Amniotic stem cell (primary cell): ENCODE measurements at places on chromosomes 3 and 15.

DNA sequence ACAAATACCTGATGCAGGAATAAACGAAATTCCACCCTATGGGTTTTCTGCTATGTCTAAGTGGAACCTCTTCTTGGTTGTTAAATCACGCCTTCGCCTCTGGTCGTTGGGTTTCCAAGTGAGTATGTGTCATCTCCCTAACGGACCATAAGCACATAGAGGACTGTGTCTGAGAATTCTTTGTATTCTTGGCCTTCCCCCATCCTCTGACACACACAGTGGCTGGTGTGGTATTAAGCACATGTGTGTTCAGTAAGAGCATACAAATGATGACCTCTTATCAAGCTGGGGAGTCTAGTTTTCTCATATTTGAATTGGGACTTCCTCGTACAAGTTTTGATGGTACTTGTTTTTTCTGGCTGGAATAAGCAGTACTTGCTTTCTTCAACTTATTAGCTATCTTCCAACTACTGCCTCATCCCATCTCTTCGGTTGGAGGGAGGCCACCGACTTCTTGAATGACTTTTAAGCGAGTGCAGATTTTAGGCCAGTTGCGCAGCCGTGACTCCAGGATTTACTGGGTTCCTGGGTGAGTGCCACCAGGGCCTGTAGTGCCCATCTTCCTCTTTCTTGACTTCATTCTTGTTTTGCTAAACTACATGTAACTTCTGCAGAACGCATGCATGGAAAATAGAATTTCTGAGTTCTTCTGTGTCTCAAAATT, 240.2 kb downstream of the ADAMTS17 start:
- no peak for DNase-seq

GRCh38 chr3:195015021-195015420, 255.9 kb downstream of the XXYLT1 start:
- DNase-seq, result no peak

DNA sequence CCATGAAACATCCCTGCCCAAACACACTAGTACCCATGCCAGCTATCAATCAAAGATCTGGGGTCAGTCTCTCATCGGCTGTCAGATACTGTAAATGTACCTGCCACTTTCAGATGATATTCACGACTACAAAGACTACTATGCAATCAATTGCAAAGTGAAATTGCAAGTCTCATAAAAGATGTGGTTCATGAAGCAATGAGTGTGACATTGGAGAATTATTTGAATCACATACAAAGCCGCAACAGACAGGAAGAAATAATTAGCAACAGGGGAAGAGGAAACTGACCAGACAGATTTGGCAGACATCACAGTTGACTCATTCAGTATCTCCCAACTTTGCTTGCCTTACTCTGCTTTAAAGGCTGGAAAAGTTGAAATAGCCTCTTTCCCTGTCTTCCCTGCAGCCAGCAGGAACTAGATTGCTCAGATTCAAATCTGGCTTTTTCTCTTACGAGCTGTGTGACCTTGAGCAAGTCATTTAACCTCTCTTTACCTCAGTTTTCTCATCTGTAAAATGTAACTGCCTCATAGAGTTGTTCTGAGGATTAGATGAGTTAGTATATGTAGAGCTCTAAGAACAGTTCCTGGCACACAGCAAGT, 95.7 kb upstream of the C3orf80 start:
- DNase-seq, result peak; percentile 61

GRCh38 chr3:13346481-13347389, 73.4 kb downstream of the NUP210 start:
- no peak for DNase-seq

DNA sequence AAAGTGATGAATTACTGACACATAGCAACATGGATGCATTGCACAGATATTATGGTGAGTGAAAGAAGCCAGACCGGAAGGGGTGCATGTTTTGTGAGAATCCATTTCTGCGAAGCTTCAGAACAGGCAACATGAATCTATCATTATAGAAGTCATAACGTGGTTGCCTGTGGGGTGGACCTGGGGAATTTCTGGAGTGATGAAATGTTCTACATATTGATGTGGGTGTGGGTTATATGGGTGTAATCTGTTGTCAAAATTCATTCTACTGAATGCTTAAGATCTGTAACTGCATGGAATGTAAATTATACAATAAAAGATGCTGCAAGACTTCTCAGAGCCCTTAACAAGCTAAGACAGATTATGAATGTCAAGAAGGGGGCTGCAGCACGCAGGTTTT, 25.2 kb upstream of the TSPAN3 start:
- DNase-seq, result no peak

GRCh38 chr3:113166719-113167492, 44.5 kb upstream of the BOC start:
- DNase-seq, result peak; percentile 21

DNA sequence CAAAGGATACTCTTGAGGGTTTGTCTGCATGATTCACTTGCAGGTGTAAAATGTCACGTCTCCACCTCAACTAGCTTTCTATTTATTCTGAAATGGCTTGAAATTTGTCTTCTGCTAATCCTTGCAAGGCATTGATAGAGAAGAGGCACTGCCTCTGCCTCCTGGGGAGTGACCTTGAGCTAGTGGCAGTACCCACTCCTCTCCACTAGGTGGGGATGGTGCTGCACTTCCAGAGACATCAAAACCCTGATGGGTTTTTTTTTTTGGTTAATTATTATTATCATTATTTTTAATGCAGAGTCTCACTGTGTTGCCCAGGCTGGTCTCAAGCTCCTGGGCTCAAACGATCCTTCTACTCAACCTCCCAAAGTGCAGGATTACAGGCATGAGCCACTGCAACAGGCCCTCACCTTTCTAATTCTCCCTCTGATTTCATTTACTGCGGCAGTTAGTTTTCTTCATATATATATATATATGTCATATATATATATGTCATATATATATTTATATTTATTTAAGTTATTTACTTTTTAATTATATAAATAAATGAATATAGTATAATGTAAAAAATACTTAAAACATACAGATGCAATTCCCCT, 117.6 kb upstream of the EIF1B start:
- no peak for DNase-seq

GRCh38 chr3:107962946-107963345, 127.9 kb downstream of the CD47 start:
- DNase-seq, result no peak

DNA sequence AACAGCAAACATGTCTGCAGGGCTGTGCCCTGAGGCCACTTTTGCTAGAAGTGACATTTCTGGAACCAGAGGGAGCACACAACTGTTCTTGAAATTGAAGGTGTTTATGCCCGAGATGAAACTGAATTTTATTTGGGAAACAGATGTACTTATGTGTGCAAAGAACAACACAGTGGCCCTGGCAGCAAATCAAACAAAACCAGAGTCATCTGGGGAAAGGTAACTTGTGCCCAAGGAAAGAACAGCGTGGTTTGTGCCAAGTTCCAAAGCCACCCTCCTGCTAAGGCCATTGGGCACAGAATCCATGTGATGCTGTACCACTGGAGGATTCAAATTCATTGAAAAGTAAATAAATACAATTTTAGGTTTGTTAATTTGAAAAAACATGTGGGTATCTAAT, 31.2 kb upstream of the RARRES1 start:
- no peak for DNase-seq

- peak; percentile 63 for DNase-seq
Measured at GRCh38 chr3:186287711-186288110, 74.3 kb downstream of the DGKG start.

DNA sequence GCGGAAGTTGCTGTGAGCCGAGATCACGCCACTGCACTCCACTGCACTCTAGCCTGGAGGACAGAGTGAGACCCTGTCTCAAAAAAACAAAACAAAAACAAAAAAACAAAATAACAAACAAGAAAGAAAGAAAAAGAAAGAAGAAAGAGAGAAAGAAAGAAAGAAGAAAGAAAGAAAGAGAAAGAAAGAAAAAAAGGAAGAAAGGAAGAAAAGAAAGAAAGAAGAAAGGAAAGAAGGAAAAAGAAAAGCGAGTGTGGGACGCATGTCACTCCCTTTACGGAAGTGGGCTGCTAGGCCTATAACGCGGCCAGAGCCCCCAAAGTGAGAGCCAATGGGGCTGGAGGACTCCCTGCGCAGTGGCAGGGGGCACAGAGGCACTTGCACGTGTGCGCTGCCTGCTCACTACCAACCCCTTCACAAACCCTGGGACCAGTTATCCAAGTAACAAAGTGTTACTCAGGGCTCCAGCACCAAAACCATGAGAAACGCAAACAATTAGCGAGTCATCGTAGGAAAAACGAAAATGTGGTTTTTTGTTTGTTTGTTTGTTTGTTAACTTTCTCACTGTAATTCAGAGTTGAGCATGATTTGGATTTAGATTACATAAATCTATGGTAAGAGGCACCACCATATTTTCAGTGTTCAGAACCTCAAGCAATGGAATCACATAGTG, 40.8 kb upstream of the ATP1B3 start:
- DNase-seq, result no peak

GRCh38 chr15:68228143-68228970, 1.2 kb downstream of the CLN6 start:
- no peak for DNase-seq

DNA sequence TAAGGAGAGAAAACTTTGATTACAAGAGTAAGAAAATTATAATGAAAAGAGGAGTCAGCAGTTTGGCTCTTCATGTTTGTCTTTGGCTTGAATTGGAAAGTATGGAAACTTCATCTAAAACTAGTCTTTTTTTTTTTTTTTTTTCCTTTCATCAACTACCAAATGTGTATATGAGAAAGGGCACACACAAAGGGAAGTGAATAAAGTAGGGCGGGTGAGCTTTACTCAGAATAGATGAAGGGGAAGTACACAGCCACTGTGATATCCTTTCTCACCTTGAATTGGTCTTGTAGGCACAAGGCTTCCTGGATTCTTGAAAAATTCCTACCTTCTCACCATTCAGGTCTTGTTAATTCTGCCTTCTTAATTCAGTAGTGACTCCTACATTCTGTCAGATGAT, 652.3 kb upstream of the KCNMB2 start:
- no peak for DNase-seq

DNA sequence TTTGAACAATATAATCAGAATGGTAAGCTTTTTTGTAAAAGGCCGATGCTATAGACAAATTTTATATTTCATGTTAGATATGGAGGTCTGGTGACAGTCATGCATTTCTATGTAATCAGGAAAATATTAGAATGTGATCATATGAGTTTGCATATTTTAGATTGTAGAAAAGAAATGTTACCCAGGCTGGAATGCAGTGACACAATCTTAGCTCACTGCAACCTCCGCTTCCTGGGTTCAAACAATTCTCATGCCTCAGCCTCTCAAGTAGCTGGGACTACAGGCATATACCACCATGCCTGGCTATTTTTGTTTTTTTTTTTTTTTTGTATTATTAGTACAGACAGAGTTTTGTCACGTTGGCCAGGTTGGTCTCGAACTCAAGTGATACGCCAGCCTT, 152.0 kb downstream of the LMLN start:
- DNase-seq, result no peak

- no peak for DNase-seq
Measured at GRCh38 chr3:186986816-186987215, 56.5 kb downstream of the ST6GAL1 start.
